NCI-H1694 (cell line): ENCODE measurements at places on chromosomes 6 and 20.

GRCh38 chr6:146700078-146700686 is 101.4 kb downstream of the ADGB start:
- peak; percentile 49 for DNase-seq

GRCh38 chr6:52552278-52552643 is 24.6 kb downstream of the TRAM2 start:
- no peak for DNase-seq

DNA sequence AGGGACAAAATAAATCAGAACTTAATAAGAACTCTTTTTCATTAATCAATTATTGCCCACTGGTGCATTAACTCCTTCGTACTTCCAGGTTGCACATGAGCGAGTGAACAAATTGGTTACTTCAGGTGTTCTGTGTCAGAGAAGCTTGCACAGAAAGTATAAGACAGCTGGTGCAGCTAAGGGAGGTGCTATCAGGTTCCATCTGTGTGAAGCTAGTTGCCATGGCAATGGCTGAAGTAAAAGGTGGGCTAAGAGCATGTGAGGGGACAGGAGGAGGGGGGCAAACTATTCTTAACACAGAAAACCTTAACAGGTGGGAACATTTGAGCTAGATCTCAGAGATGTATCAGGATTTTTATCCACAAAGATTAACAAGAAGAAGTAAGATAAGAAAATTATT is 81.6 kb downstream of the MANEA start:
- DNase-seq, result no peak

DNA sequence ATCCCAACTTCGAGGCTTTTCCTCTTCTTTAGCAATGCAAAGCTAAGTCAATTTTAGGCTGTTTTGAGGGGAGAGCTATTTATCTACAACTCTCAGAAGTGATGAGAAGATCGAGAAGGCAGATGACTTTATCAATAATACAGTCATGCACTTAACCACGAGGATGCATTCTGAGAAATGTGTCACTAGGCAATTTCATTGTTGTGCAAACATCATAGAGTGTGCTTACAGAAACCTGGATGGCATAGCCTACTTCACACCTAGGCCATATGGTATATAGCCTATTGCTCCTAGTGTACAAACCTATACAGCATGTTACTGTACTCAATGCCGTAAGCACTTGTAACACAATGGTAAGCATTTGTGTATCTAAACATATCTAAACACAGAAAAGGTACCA is 66.6 kb downstream of the PRND start:
- DNase-seq, result no peak

- no peak for DNase-seq
Measured at GRCh38 chr6:157885876-157886275, 62.8 kb downstream of the SNX9 start.
